ENCODE measurements at places on chromosomes 16 and 17. TPM values are rescaled to one million over a fixed set of nuclear protein-coding genes. Genes with fewer than 3 reads are reported as not detected.

DNA sequence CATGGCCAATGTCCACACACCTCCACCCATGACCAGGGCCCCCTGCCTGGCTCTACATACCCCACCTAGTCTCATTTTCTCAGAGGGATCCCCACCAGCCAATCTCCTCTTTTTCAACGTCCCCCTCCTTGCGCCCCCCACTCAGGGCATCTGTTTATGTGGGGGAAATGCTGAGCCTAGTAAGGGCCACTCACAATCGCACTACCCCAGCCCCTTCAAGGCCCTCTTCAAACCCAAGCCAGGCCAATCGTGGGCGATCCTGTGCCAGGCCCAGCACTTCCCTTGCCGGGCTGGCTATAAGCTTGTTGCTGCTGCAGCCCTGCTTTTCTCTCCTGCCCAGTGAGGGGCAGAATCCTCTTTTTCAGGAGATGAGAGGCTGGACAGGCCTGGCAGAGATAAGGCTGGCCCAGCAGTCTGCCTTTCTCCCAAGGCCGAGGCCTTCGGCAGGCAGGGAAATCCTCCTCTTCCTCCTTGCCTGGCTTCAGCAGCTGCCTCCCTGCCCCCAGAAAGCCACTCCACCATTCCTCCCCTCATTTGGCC lies 16.1 kb downstream of the HSD11B2 start:
- no peak for DNase-seq

The OTOP2 gene
- not detected for total RNA-seq

DNA sequence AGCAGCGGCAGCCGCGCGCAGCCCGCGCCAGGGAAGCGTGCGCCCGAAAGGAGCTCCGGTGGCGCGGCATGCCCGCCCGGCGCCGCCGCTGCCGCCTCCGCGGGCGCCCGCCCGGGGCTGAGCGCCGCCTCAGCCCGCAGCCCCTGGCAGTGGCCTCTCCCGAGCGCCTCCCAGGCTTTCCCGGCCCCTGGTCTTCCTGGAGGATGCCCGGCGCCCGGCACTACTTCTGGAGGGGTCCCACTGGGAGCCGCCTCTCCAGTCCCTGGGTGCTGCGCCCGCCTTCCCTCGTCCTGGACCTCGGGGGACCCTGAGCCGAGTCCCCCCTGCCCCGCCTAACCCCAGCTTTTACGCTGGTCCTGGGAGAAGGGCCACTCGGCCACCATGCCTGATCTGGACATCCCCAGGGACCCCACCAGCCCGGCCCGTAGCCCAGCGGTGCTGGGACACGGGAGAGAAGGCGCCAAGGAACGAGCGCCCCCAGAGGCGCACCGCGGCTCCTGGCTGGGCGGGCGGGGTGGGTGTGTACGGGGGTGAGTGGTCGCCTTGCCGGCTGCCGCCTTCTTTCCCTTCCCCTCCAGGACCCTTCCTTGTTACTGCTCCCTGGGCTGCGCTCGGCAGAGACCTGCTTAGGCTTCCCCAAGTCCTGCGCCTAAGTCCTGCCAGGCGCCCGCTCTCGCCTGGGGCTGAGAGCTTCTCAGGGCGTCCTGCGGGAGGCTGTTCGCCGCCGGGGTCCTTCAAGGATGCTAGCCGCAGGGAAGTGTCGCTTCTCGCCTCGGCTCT lies 704 bp downstream of the ASIC2 start:
- DNase-seq = no peak

- DNase-seq = no peak
Observed at GRCh38 chr16:17223576-17223975, 247.2 kb downstream of the XYLT1 start.

DNA sequence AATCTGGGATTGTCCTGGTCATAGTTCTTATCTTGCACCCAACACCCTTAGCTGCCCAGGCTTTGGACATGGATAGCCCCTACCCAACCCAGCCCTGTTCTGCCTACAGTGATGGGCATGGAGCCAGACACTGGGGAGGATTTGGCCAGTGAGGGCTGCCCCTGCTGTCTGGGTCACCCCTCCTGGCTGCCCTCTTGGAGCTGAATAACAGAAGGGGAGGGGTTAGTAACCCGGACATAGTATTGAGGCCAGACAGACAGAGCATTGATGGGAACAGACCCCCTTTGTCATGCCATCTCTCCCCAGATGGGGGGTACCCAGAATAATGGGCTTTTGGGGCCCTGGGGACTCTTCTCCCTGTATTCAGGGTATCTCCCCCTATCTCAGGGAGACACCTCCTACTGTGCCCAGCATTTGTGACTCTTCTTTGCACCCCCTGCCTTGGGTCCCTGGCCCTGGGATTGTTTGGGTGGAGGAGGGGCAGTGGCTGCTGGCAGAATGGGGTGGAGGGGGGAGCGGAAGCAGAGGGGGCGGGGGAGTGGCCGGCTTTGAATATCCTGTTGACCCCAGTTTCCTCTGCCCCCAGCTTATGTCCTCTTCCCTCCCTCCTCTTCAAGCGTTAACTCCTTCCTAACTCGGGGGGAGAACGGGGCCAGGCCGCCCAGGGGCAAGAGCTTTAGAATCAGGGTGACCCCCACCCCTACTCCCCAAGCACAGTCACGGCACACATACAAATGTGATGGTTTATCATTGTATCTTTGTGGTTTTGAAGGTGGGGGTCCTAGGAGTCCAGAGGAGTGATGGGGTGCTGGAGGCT lies 17.0 kb downstream of the GJD3 start:
- no peak for DNase-seq

Measured in thoracic aorta (tissue), 2 donors.